ENCODE measurements at places on chromosomes 6 and 20.

DNA sequence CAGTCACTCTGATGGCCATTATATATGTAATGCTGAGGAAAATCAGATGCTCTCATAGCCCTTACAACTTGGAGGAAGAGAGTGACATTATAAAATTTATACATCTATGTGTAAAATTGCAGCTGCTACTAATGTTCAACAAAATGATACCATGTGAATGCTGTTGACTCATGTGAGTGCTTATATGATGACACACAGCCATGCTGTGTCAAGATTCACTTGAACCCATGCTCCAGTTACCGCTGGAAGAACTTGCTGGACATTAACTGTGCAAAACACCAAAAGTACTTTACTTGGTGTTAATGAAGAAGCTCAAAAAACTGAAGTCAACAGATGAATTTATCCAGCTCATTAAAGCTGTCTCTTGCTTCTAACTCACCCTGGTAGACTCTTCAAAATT, 318.9 kb upstream of the PLCB4 start:
- no peak for DNase-seq

DNA sequence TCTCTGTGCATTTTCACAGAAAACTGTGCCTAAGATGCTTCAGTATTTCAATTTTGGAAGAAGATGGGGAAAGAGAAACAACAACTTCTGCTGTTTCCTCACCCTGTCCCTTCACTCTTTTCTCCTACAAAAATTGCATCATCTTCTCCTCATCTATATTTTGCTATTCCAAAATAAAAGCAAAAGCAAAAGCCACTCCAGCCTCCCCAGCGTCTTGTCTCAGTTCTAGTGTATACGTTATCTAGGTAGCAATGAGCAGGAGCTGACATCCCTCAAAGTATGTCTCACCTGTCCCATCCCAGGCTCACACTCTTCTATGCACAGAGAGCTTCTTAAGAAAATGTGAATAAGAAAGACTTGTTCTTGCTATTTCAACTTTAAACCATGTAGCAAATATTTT, 163.8 kb upstream of the TAB2 start:
- no peak for DNase-seq

DNA sequence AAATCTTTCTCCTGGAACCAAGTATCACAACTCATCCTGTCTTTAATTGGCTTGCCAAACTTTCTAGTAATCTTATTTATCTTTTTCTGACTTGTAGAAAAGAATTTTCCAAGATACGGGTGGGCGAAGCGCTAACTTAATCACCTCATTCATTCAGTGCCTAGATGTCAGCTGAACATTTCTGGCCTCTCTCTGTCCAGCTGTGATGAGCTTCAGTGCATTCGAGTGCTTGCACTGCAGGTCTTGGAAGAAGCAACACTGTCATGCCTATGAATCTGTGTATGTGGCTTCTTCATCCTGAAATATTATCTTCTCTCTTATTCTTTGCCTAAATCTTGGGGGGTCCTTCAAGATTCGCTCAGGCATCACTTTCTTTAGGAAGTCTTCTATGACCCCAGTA, 16.3 kb upstream of the ENPP1 start:
- DNase-seq, result no peak

DNA sequence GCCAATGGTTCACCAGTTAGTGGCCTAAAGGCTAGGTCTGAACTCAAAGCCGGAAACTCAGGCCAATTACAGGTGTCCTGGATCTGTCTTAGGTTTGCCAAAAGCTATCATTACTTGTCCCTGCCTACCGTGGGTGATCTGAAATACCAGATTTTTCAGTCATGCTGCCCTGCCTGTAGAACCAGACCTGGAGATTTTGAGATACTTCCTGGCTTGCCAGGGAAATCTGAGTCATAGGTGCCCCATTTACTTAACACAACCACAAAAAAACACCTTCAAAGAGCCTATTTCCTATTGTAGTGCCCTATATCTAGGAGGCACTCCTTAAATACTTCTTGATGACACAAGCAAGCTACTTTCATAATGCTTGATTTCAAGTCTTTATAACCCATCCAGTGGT, 13.9 kb upstream of the RANBP9 start:
- no peak for DNase-seq

GRCh38 chr20:5825130-5825719, 75.0 kb downstream of the SHLD1 start:
- no peak for DNase-seq

GRCh38 chr6:25122001-25122400, 157.2 kb upstream of the CARMIL1 start:
- DNase-seq, result no peak

DNA sequence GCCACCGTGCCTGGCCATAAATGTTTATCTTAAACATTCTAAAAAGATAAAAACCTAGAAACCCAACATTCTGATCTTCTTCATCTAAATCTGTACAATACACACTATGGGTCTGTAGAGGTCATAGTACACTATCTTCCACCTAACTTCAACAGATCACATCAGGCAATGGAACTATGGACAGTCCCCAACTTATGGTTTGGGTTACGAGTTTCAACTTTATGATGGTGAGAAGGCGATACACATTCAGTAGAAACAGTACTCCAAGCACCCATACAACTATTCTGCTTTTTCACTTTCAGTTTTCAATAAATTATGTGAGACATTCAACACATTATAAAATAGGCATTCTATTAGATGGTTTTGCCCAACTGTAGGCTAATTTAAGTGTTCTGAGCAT, 23.1 kb downstream of the FKBP5 start:
- no peak for DNase-seq

DNA sequence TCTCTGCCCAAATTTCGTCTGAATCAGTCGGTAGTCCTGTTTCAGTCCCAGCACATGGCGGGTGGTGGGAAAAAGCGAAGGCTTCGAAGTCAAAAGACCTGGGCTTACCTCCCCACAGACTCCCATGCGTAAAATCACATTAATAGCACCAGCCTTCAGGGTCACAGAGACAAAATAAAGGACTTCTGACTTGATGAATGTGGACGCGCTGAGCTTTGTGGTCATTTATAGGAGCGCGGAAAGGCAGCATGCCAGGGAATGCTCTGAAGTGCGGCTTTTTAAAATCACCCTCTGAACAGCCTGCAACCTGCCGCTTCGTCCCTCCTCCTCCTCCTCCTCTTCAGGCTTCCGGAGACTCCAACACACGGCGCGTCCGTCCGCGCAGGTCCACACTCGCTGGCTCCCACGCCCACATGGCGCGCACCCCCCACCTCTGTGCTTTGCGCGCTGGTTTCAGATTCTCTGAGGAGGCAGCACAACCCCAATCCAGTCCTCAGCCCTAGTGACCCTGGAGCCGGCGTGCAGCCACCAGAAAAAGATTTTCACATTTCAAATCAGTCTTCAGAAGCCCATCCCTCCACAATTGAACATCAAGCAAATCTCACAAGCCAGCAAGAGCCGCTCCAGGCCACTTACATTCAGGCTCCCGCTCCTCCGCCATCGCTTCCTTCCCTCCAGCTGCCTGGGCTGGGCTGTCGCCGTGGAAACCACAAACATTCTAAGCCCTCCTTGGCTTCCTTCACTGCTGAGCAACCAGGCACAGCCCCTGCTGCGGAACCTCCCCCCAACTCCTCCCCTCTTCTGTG, at the start of gene C6orf118:
TSS of gene C6orf118 (minus strand) at position 680 of the 806 bp plus-strand sequence. CDS start at position 661, 19 bp downstream.
- DNase-seq, result no peak

GRCh38 chr6:136527831-136528230, 22.4 kb downstream of the MAP7 start:
- DNase-seq, result no peak

GRCh38 chr20:48928832-48929725, 7.6 kb downstream of the ARFGEF2 start:
- DNase-seq, result no peak

GRCh38 chr20:23565503-23566045, 2.7 kb downstream of the CST9L start:
- no peak for DNase-seq

DNA sequence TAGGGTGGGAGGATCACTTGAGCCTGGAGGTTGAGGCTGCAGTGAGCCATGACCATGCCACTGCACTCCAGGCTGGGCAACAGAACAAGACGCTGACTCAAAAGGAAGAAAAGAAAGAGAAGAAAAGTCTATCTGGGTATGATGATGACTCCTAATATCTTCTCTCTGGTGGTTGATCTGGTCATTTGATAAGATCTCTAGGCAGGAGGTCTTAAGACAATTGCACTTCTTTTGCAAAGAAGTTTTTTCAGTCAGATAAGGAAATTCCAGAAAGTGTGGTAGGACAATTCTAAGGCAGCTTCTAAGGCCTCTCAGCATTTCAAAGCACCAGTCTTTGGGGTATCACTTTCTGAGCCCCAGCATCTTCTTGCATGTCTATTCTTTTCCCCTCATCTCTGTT, 7.7 kb upstream of the AIF1 start:
- DNase-seq, result no peak

DNA sequence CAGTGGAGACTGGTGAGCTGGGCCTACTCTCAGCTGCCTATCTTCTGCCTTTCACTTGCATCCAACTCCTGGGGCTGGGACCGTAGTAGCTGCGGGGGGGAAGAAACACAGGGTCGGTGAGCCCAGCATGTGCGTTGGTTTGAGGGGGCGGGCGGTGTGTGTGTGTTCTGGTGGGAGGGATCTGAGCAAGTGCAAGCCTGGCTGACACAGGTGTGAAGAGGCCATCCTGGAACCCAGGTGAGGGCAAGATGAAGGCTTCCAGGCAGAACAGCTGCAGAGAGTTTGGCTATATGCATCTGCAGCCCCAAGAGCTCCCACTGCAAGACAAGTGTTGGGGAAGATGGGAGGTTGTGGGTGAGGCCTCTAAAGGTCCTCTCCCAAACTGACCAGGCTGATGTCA, 30.6 kb downstream of the MOCS1 start:
- no peak for DNase-seq

GRCh38 chr6:134253681-134254080, 64.2 kb downstream of the SGK1 start:
- no peak for DNase-seq

- DNase-seq, result no peak
These were observed 124.1 kb downstream of the PHF3 start for GRCh38 chr6:63759605-63760105.

DNA sequence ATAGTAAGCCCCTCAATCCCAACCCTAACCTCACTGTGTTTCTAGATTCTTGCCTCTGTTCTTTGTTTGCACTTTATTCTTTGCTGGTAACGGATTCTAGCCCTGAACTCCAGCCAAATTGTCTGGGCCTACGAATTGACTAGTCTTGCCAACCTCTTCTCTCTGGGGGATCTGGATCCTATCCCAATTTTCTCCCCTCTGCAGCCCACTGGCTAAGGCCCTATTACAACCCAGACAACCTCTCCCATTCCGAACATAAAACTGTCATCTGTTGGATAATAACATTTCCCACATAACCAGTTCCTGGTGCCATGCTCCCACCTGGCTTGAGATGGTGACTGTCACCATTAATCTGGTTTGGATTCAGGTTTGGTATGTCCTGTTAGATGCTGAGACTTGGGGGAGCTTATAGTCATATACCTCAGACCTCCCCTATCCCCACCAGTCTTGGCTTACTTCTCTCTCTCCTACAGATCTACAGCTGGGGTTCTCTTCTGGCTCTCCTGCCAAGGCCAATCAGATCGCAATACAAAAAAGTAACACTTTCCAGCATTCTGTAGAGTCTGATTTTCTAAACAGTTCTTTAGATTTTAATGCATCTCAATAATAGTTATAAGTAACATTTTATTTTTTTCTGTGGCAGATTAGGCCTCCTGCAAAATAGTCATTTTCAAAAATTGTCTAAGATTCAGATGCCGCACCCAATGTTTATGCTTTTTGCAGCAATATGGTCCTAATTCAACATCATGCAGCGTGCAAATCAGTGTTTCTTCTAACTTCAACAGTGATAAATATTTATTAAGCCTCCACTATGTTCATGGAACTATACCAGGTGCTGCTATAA, 29.8 kb upstream of the AHI1 start:
- no peak for DNase-seq

DNA sequence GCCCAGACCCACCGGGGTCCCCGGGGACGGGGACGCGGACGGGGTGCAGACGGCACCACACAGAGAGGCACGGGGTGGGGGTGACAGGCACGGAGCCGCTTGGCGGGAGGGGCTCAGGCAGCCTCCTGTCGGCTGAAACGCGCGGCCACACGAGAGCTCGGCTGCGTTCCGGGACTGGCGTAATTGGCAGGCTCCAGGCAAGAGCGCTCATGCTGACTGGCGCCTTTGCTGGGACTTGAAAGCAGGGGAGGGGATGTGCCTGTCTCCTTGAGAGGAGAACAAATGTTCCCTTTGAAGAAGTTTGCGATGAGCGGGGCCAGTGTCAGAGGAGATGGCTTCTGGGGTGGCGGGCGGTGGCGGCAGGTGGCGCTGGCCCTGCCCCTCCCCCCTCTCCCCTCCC, 25.8 kb downstream of the BHLHE23 start:
- DNase-seq, result no peak

DNA sequence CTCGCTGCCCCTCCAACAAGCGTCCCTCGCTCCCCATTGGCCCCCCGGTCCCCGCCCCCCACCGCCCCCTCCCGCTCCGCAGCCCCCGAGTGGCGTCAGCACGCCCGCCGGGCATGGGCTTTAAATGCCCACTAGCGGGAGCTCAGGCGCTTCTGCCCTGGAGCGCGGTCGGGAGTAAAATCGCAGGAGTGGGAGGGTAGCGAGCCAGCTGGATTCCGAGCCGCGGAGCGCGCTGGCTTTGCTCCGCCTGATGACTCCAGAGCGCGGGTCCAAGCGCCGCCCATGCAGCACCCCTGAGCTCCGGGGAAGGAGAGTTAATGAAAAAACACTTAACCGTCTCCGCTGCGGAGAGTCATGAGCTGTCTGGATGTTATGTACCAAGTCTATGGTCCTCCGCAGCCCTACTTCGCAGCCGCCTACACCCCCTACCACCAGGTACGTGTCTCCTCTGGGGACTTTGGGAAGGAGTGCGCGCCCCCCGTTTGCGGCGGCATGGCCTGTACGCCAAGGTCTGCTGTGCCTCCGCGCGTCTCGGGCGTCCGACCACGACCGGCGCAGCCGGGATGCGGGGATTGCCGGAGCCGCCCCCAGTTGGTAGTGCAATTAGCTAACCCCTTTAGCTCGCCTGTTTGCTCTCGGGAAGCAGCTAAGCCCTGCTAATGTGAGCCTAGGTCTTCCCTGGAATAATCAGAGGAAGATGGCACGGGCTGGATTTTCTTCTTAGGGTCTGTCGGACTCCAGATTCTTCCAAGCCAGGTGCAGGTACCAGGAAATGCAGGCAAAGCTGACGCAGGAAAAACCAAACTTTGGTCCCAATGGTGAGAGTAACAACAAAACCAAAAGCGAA, at the start of gene VGLL2:
TSS of gene VGLL2 (plus strand) at position 149 of the 847 bp plus-strand sequence. CDS start at position 355, 206 bp downstream.
- peak; percentile 81 for DNase-seq
